ENCODE measurements at places on chromosomes 3 and 15.

GRCh38 chr3:114178770-114179368 is at the start of gene DRD3:
TSS of gene DRD3 (minus strand) at chr3:114179052. CDS start at chr3:114171992, 7,060 bp downstream.
- no peak for DNase-seq

GRCh38 chr15:93566762-93567161 is 477.8 kb upstream of the RGMA start:
- no peak for DNase-seq

DNA sequence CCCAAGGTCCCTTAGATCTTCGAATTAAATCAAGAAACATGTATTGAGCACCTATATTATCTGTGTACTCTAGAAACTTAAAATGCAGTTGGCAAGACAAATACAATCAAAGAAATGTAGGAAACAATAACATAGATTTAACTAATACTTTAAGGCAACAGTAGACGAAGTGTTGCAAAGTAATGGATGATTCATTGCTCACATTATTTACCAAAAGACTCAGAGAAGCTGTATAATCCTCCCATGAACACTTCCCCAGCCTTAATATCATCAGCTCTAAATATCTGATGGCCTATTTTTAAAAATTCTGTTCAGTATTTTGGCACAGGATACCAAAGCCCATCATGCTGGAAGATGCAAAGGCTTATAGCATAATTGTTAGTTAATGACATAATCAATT is 272.1 kb upstream of the TTC14 start:
- DNase-seq = no peak

DNA sequence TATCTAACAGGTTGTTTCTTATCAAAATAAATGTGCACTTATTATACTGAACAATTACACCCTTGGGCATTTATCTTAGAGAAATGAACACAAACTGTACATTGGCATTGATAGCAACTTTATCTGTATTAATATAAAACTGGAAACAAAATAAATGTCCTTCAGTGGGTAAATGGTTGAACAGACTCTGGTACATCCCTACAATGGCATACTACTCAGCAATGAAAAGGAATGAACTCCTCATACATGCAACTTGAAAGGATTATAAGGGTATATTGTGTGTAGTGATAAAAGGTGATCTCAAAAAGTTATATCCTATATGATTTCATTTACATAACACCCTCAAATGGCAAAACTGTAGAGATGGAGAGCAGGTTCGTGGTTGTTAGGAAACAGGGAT is 23.7 kb upstream of the DLG1 start:
- no peak for DNase-seq

- DNase-seq = no peak
Observed at GRCh38 chr15:92951800-92952457, 51.8 kb downstream of the CHD2 start.

DNA sequence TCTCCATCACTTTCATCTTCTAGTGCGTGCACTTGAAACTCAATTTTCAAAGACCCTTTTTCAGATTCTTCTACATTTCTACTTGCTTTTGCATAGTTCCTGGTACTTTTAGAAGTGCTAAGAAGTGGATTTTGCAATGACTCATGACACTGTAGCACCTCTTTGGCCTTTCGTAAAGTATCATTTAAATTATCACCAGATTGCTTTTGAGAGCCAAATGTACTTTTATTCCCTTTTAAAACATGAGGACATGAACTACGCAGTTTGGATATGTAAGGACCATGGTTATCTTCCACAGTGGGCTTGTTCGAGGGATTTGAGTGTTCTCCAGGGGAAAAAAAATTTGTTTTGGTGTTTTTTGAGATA is 40.5 kb downstream of the ZNF106 start:
- no peak for DNase-seq

DNA sequence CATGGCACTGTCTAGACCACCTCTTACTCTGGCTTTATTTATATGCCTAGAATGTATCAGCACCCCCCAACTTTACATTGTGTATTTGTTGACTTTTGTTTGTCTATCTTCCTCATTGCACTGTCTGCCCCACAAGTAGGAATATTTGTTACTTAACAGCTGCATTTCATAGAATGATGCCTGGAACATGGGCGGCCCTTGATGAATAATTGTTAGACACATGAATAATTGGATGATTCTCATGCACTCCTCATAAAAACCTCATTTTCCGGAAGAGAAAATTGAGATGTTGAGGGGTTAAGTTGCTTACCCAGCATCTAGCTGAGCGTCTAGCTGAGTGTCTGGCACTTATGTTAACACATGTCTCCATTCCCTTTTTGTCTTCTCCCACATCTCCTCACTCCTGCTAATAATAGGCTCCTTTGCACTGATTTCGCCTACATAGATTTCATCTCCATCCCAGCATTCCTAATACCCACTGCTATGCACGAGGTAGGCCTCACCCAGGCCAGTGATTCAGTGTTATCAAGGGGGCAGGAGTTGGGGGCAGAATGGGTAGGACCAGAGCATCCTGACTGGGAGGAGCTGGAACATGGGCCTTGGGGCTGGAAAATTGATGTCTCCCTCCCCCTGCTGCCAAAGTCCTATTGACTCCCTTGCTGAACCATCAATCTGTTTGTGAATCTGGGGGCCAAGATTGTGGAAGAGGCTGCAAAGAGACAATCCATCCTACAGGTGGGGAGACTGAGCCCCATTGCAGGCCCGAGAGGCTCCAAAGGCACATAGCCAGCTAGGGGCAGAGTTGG is 7.8 kb upstream of the WNT7A start:
- DNase-seq = no peak

- DNase-seq = no peak
Observed at GRCh38 chr3:10551821-10552630, 46.6 kb upstream of the ATP2B2 start.

GRCh38 chr3:144915202-144915601 is 943.6 kb downstream of the DIPK2A start:
- no peak for DNase-seq
